EL (cell line): ENCODE measurements at places on chromosomes 12 and 14.

- DNase-seq: no peak
Observed at GRCh38 chr12:18340186-18340585, 78.9 kb downstream of the PIK3C2G start.

DNA sequence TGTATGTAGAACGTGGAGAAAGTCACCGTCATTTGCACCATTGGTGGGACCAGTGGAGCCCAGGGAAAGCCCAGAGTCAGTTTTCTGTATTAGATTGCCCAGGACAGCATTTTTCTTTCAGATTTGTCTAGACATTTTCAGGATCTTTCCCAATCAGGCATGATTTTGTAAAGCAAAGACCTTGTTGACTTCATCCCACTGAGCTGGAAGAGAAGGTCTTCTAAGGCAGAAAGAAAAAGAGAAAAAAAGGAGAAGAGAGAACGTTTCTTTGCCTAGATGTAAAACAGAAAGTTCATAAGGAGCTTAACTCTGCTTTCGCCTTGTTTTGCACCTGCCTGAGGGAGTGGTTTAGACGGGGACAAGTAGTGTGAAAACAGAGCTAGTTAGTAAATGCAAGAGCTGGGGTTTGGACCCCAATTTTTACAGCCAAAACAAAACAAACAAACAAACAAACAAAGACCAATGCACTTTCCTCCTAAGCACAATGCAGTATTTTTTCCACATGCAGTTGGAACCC lies 273.1 kb downstream of the ZFP36L1 start:
- no peak for DNase-seq

DNA sequence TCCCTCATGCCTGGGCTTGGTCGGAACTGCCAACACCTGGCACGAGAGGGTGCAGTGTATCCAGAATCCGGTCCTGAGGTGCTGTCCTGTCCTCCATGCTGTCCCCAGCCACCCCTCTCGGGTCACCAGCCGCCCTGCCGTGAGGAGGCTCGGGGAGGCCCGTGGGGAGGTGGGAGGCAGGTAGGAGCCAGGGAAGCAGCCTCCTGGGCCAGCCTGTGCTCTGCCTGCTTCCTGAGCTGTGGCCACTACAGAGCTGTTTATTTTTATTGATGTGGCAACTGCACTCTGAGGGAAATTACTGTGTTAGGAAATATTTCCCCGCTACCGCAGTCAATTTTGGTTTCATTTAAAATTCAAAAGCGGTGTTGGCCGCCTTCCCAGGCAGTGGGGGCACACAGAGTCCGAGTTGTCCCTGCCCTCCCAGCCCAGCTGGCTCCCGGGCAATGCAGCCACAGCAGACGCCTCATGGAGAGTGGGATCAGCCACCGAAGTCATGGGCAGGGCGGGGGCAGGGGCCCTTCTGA lies 18.3 kb downstream of the NOC4L start:
- DNase-seq: peak; percentile 79

- peak; percentile 28 for DNase-seq
Observed at GRCh38 chr12:107400686-107401447, 284.7 kb upstream of the PWP1 start.

DNA sequence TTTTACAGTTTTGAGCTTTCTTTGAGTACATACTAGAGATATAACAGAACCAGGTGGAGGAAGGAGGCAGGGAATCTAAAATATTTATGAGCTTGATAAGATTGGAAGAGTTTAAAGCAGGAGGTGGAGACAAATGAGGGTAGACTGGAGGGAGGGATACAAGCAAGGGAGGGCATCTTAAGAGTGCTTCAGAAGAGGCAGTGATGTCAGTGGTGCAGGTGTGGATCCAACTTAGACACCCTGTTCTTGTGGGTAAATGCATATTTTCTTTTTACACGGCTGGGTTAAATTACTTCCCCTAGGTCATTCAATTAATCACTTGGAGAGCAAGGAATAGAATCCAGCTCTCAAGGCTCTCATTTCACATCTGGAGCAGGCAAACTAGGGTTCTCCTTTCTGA lies 146.1 kb upstream of the LRIG3 start:
- no peak for DNase-seq

- peak; percentile 84 for DNase-seq
Observed at GRCh38 chr14:68788996-68789820, 3.7 kb downstream of the ZFP36L1 start.
